ENCODE measurements at places on chromosomes 3 and 15.
A peak's percentile ranks its signal among the peaks of the same experiment; 100 is the strongest.

DNA sequence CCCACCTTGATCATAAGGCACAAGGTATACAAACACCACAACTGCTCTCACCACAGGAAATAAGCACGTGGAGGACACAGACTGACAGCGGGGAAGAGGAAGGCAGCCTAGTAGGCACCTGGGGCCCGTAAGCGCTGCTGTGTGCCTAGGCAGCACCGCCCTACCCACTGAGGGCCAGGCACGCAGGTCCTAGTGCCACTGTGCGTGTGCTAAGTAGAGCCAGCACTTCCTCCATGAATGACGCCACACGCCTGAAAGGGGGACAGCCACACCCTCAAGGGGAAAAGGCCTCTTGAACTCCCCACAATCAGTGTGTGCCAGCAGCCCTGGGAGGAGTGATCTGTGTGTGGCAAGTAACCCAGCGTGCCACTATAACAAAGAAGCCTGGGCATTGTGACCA, 73.0 kb downstream of the ATP1B3 start:
- DNase-seq = no peak

- no peak for DNase-seq
Observed at GRCh38 chr3:111808439-111808838, 50.6 kb upstream of the PHLDB2 start.

- no peak for DNase-seq
Observed at GRCh38 chr3:79497447-79498111, 270.2 kb downstream of the ROBO1 start.

GRCh38 chr3:188452158-188452772, 298.3 kb downstream of the LPP start:
- DNase-seq = no peak

GRCh38 chr3:114899186-114899931, 247.7 kb downstream of the ZBTB20 start:
- peak; percentile 13 for DNase-seq

GRCh38 chr3:50342813-50343633, 2.4 kb upstream of the RASSF1 start:
- no peak for DNase-seq

DNA sequence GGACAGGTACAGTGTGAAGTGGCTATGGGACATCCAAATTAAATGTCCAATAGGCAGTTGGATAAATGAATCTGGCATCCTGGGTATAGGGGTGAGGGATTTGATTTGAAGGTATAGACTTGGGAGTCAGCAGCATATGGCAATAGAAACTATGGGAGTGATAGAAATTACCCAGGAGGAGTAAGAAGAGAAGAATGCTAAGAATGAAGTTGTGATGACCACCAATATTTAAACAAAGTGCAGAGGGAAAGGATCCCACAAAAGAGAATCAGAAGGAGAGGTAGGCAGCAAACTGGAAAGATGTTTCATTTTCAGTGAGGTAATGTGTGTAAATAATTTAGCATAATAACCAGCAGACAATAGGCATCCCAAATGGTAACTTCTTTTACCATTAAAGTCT, 13.8 kb upstream of the MSL2 start:
- no peak for DNase-seq

- DNase-seq = no peak
Observed at GRCh38 chr3:126083138-126083445, 832 bp downstream of the SLC41A3 start.

GRCh38 chr3:143601723-143602484, 246.4 kb downstream of the SLC9A9 start:
- no peak for DNase-seq

- no peak for DNase-seq
Observed at GRCh38 chr3:46371519-46372340, 984 bp downstream of the CCR5 start.

- DNase-seq = no peak
Observed at GRCh38 chr15:98581715-98582114, 66.6 kb upstream of the IGF1R start.

- no peak for DNase-seq
Observed at GRCh38 chr15:48722764-48723661, 77.5 kb upstream of the FBN1 start.

DNA sequence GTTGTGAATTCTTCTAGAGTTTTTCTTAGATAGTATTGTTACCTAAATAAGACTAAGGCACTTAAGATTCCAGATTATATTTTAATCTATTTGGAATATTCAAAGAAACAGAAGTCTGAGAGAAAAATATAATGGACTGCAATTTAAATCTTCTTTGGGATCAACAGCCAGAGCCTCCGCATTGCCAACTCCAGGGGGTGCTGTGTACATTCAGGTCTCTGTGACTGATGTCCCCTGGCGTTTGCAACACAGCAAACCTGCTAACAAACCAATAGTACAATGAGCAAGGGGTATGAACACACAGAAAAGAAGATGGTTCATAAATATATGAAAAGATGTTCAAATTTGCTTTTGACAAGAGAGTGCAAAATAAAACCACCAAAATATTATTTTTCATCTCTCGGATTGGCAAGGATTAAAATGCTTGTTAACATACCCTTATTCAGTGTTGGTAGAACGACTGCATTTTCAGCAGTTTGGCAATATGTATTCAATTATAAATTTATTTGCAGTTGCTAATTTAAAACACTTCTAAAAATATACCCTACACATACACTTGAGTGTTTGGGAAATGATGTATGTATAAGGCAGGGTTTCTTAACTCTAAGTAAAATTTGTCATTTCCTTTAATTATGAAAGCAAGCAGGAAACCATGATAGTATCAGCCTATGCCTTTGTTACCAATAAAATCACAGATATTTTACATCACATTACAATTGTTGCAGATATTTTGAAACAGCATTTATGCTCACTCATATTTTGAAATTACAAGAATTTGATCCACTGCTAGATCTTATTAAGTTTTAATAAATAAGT, 16.1 kb upstream of the TM4SF1 start:
- peak; percentile 77 for DNase-seq

- no peak for DNase-seq
Observed at GRCh38 chr15:83012636-83013035, 1.2 kb upstream of the C15orf40 start.

DNA sequence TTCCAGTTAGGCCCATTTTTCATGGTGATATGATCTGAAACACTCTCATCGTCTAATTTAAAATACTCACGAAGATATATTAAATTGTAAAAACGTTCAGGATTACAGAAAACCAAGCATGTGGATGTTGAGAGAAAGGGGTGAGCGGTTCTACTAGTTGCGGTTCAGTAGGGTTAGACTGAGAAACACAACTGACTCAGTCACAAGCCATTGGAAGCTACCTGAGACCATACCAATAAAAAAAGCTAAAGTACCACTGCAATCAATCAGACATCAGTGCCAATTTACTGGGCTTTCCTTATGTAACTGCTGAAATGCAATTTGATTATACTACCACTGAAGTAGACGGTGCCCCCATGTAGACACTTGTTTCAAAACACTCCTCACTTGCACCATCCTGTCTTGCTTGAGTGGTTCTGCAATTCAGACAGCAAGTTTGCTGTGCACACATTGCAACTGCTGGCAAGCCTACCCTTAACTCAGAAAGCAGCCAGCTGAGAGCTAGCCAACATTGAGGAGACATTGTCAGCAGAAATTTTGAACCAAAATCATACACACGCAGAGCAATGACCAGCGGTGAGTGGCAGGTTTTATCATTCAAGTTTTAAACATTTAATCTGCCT, 368.7 kb upstream of the ARHGEF26 start:
- DNase-seq = no peak

- DNase-seq = no peak
Observed at GRCh38 chr3:67601385-67601784, 53.0 kb downstream of the SUCLG2 start.

DNA sequence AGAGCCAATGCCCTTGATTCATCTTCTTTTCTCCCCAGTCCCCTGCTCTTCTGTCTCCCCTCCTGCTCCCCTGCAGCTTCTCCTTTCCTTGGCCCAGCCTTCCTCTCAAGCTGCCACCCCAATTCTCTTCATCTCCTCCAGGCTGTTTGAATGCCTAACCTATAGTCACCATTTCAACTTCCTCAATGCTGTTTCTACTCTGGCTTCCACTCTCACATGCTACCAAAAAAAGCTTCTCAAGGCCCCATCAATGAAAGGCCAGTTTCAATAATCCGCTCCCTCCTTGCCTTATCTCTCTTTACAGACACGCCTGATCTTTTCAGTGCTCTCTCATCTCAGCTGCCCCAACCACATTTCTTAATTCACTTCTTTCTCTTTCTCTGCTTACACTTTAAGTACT, 212.2 kb upstream of the GPR149 start:
- DNase-seq = no peak

DNA sequence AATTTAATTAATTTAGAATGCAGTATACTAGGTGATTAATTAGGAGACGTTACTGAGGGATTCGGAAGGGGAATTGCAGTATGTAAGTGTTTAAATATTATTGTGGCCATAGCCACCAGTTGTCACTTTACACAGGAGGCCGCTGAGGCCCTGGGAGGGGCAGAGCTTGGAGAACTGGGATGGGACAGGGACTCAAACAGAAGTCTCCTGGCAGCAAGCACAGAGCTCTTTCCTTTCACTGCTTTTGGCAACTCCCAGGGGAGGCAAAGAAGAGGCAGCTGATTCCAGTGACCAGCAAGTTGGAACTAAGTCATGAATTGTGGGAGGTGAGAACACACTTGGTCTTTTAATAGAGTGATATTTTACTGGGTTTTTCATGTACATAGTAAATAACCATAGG, 248.6 kb downstream of the RPLP1 start:
- no peak for DNase-seq

DNA sequence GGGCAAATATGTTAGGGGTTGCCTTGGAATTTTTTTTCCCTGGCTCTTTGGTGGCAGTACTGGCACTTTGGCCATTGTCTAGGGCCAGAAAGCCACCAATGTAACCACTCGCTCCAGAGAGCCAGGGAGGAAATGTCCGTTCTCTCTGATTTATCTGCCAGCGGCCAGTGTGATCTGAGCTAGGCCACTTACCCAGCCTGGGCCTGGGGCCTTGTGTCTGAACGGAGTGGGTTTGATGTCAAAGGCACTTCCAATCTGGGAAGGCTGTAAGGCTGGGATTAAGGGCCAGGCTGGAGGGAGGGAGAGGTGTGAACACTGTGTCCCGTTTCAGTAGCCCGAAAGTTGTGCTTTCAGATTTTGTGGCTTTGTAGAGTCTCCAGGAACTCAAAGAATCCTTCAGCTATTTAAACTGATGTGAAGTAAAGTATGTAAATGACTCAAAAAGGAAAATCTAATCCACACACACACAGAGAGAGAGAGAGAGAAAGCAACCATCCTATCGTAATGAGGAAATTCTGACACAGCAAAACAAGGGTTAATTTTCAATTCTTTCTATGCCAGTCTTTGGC, 271.0 kb downstream of the PDZRN3 start:
- DNase-seq = no peak

DNA sequence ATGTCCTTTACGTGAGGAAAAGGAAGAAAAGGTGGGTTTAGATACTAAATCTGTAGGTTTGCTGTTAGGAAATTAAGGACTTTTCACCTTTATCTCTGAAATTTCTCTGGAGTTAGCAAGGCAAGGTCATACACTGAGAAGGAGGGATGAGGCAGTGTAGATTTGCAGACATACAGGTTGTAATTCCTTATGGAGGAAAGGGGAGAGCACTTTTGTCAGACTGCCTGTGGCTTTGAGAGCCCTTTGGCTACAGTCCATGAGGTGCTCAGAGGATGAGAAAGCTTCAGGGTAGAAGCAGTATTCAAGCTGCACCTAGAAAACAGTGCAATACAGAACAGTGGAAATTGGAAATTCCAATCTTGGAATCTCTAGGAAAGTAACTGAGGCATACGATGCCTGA, 8.3 kb downstream of the RPL14 start:
- DNase-seq = no peak

GRCh38 chr15:94305133-94305532, 73.8 kb downstream of the MCTP2 start:
- DNase-seq = no peak

DNA sequence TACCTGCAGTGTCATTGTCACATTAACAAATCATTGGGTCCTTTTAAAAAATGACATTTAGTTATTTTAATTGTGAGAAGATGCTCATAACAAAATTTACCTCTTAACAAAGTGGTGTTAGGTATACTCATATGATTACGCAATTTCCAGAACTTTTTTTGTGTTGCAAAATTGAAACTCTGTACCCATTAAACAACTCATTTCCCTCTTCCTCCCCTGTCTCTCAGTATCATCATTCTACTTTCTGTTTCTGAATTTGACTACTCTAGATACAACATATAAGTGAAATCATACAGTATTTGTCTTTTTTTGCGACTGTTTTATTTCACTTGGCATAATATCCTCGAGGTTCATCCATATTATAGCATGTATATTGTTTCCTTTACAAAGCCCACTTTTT, 58.7 kb upstream of the CHST2 start:
- DNase-seq = no peak

DNA sequence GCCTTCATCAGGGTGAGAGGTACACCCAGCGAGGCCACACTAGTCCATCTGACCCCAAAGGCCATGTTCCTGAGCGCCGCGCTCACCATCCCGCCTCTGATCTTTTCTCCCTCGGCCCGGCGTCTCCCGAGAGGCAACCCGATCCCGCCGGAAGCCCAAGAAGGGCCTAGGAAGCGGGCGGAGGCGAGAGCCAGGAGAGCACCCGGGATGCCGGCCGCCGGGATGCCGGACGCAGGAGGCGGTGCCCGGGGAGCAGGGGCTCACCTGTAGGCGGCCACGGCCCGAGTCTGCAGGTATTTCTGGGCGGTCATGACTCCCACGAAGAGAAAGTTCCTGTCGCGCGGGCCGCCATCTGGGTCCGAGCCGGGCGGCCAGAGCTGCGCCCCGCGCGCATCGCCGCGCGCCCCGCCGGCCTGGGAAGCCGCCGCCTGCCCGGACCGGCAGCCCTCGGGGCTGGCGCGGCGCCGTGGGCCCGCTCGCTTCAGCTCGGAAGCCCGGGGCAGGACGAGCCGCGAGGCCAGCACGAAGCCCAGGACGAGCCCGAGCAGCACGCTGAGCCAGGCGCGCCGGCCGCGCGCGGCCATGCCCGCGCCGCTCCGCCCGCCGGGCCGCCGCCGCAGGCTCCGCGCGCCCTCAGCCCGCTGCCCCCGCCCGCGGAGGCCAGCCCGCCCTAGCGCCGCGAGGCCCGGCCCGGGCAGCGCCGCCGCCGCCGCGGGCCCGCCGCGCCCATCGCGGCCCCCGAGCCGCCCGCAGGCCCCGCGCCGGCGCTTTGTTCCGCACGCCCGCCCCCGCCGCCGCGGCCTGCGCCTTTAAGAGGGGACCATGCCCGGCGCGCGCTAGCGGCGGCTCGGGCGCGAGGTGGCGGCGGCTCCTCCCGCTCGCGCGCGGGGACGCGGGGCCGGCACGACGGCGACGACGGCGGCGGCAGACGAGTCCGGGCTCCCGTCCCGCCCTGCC, 697 bp downstream of the CHSY1 start:
- DNase-seq = peak; percentile 61

All from NCI-H526 treated with DMSO at 0.1 percent for 48 hours (cell line).